ENCODE measurements at places on chromosomes 2 and 18.

GRCh38 chr2:7027411-7027810 is 110.2 kb downstream of the RNF144A start:
- DNase-seq: no peak

DNA sequence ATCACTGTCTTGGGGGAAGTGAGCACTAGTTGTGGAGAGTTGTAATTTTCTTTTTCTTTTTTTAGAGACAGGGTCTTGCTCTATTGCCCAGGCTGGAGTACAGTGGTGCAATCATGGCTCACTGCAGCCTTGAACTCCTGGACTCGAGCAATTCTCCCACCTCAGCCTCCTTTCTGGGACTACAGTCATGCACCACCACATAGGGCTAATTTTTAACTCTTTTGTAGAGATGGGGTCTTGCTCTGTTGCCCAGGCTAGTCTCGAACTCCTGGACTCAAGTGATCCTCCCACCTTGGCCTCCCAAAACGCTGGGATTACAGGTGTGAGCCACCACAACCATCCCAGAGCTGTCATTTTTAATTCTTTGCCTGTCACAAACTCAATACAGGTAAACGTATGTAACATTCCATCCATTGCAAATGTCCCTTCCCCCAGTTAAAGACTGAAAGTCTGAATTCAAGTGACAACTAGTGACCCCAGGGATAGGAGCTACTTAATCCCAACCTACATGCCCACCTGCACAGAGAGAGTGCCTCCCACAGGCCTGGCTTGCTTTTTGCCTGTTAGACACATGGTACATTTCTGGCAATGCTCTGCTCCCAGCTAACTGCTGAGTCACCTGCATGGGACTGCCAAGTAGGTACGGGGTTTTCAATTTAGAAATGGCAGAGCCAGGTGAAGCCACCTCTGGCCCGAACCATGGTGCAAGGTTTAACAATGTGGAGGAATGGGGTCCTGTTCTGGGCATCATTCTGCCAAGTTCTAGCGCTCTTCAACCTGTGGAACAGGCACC is 60.6 kb downstream of the CYB5A start:
- DNase-seq: no peak

DNA sequence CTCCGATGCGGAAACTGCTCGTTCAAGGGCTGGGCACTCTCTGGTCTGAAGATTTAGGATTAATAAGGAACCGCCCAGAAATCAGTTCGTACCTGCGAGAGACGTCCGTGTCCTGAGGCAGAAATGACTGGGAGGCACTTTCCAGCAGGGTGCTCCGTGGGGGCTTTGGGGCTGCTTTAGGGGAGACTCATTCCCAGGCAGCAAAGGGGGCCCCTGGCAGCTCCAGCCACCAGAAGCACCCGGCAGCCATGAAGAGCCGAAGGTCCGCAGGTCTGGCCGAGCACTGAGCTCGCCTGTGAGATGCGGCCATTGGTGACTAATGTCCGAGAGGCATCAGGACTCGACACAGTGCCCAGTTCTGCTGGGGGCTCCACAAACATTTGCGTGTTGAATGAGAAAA is 20.9 kb downstream of the KCNG2 start:
- no peak for DNase-seq

DNA sequence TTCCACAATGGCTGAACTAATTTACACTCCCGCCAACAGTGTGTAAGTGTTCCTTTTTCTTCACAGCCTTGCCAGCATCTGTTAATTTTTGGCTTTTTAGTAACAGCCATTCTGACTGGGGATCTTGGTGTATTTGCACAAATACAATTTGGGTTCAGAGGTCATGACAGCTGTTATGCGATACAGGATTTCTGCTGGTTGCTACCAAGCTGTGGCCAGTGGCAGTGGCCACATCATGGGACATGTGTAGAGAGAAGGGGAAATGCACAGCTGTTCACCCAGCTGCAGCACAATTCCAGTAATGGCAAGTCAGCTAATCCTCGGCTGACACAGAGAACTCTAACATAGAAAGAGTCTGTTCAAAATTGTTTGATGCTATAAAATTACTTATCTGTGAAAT is 21.0 kb upstream of the SELENOI start:
- DNase-seq: no peak
